ENCODE measurements at places on chromosomes 16 and 17.

- DNase-seq, result peak; percentile 32
Observed at GRCh38 chr17:77312786-77313599, 172.2 kb downstream of the SEC14L1 start.

- DNase-seq, result no peak
Observed at GRCh38 chr16:70430667-70431536, 8.0 kb downstream of the ST3GAL2 start.

DNA sequence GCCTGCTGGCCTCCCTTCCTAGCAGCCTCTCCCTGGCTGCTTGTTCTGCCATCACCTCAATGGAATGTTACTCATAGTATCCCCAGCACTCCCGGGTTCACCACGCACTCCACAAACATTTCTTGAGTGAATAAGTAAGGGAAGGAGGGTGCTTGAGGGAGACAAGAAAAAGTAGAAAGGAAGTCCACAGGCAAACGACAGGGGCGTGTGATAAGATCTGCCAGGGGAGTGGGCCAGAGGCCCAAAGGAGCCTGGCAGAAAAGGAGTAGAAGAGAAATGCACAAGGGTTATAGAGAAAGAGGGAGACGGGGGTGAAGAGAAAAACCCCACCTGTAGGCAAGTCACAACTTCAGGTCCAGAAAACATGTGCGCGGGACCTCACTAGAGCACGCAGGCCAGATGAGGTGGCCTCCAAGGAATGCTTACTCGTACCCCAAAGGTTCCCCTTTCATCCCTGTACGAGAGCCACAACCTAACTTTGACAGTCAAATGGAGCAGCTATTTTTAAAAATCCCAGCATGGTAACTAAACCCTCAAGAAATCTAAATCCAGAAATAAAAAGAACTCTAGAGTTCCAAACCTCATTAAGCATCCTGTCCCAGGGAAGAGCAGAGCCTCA, 6.6 kb downstream of the ZDHHC7 start:
- no peak for DNase-seq

DNA sequence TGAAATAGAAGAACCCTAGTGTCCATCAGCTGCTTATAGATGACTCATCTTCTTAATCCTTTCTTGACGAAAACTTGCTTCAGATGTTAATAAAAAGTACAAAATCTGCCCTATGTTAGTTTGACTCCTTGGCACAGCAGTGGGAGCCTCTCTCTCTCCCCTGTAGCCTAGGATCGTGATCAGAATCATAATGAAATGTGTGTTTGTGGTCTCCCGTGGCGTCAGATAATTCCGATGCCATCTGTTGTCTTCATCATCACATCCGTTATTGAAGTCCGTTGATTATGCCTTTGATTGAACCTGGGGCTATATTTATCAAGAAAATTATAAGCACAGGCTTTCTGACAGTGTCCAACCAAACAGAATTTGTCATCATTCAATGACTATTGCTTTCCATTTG, 102.5 kb downstream of the BMERB1 start:
- no peak for DNase-seq

GRCh38 chr16:30473231-30474073, 910 bp downstream of the ITGAL start:
- DNase-seq, result no peak

DNA sequence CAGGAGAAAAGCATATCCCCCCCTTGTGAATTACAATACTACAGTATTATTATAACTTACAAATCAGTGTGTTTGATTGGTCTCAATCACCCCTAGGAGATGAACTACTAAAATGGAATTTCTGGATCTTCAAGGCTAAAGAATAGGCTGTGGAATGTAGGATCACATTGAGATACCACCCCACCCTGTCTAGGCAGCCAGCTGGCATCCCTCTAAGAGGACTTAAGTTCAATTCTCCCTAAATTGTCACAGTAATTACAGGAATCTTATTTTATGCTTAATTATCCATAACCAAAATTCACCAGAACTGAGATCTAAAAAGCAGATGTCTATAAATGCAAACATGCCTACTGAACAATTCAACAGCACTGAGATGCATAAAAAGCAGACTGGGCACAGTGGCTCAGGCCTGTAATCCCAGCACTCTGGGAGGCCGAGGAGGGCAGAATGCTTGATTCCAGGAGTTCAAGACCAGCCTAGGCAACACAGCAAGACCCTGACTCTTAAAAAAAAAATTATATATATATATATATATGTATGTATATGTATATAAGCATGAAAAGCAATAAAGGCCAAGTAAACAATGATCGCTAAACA, 12.0 kb downstream of the AP1G1 start:
- DNase-seq, result no peak

DNA sequence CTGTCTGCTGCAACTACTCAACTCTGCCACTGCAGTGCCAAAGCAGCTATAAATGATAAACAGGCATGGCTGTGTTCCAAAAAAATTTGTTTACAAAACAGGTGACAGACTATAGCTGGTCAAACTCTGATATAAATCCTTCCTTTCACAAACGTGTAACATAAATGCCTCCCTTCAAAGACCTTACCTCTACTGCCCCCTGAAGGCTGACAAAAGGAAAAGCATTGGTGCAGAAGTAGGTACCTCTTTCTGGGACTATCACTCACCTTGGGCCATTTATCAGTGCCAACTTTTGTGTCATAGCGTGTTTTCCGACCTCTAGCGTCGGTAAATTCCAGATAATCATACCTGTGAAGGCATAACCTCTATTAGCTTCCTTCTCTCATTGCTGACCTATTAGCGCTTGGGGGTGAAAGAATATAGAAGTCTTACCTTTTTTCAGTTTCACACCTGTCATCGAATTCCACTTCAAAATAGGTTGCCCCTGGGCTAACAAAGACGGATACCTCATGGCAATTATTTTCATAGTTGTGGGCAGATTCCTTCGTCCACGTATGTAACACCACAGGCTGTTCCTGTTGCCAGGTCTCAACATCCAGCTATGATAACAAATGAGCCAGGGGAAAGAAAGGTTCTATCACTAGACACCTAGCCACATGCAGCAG, 67.9 kb downstream of the ZZEF1 start:
- DNase-seq, result no peak
